ENCODE measurements at places on chromosomes 13 and 19.

DNA sequence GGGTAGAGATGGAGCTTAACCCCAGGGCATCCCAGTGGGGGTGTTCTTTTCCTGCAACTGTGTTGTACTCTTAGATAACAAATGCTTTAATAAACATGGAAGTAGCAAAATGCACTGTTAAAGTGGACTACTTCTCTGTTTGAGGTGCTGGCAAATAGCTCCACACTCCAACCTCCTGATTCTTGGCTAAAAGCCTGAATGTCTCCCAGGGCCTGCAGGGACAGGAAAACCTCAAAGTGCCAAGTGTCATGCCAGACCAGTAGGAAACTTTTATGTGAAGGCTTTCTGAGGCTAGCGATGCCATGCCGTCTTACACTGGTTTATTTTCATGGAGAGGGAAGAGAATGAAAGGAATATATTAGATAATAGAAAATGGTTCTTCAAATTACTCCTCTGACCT, 6.8 kb downstream of the FREM2 start:
- no peak for DNase-seq

GRCh38 chr13:113092776-113093579, 12.6 kb upstream of the F7 start:
- DNase-seq = no peak

GRCh38 chr13:60227158-60227557, 63.4 kb upstream of the DIAPH3 start:
- DNase-seq = no peak

- DNase-seq = no peak
Measured at GRCh38 chr13:106038752-106039151, 496.7 kb downstream of the EFNB2 start.

- DNase-seq = no peak
Measured at GRCh38 chr19:39052846-39053245, 20.5 kb upstream of the FBXO27 start.

DNA sequence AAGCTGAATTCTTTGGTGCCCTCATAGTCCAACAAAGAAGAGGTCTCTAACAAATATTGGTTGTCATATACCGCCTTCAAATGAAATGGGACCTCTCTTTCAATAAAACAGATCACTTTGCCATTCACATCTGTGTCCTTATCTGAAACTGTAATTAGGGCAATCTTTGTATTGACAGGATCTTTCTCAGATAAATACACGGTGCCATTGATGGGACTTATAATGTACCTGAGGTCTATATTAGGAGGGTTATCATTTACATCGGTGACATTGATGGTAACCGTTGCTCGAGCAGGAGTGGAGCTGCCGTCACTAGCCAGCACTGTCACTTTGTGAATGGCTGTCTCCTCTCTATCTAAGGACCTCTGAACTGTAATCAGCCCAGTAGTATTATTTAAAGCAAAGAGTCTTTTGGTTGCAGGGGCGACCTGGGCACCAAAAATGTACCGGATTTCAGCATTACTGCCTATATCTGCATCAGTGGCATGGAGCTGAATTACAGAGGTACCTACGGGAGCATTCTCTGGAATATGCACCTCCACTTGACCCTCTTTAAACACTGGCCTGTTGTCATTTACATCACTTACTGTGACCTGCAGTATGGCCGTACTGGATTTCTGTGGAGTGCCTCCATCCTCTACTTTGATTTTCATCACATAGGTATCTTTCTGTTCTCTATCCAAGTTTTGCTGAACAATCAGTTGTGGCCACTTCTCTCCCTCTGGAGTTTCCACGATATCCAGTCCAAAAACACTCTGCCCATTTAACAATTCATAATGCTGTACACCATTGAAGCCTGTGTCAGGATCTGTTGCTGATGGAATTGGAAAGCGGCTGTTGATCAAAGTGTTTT, 2.8 kb downstream of the PCDH9 start:
- DNase-seq = no peak

GRCh38 chr13:98606296-98606695, 29.4 kb upstream of the STK24 start:
- DNase-seq = no peak

DNA sequence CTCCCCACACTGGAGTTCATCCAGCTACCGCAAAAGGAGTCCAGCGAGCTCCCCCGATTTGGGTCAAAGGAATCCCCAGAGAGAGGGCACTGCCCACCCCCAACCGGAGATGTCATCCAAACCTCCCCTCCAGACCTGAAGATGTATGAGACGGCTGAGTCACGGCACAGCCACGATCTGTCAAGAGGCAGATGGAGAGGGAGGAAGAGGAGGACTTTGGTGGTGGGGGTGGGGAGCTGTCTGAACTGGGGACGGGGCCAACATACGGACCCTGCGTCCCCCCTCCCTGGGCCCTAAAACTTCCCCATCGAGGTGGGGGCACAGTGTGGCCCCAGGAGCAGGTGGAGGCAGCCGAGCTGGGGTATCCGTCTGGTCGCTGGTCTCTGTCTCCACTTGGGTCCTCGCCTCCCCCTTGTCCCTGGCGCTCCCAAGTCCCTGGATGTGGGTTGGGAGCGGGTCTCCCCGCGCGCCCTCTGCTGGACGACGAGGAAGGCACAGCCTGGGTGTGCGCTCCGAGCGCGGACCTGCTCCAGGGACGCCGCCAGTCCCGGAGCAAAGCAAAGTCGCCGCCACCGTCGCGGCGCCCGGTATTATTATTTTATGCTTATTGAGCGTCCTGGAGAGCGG, 3.8 kb downstream of the PDE4A start:
- peak; percentile 49 for DNase-seq

DNA sequence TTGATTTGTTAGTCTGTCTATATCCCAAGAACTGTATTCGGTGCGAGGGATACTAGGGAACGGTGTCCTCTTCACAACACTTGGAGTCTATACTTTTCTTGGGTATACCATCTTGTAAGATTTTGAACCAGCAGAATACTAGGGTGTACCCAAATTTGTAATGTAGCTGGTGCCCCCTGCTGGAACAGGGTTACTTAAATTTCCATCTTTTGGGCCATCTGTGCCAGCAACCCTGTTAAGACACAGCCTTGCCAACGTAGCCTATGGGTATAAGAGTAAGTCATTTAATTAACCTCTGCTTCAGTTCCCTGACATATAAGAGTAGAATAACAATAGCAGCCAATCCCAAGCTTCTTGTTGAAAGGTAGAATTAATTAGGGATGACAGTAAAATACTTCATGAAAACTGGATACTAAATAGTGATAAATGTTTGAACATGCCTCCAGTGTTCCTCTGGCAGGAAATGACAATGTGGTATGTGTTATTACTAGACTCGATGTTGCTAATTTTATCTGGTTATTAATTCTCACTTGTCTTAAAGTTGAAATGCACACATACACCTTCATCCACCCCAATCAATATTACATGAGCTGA, 607.6 kb downstream of the FGF9 start:
- DNase-seq = peak; percentile 52

DNA sequence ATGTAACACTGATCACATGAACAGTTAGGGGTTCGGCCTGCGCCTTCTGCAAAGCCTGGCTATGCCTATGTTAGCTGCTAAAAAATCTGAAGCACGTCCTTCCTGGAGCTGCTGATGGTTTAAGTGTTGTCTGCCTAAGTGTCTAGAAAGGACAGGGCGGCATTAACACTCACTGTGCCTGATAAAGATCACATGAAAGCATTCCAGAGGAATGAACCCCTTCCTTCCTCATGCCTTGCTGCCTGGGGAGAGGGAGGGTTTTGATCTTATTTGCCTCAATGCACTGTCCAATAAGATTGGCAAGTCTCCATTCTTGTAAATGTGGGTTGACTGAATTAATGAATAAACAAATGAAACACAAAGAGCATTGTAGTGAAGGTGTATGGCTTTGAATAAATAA, 5.2 kb downstream of the DOCK9 start:
- DNase-seq = no peak

GRCh38 chr13:96179309-96179708, 89.4 kb downstream of the HS6ST3 start:
- no peak for DNase-seq

DNA sequence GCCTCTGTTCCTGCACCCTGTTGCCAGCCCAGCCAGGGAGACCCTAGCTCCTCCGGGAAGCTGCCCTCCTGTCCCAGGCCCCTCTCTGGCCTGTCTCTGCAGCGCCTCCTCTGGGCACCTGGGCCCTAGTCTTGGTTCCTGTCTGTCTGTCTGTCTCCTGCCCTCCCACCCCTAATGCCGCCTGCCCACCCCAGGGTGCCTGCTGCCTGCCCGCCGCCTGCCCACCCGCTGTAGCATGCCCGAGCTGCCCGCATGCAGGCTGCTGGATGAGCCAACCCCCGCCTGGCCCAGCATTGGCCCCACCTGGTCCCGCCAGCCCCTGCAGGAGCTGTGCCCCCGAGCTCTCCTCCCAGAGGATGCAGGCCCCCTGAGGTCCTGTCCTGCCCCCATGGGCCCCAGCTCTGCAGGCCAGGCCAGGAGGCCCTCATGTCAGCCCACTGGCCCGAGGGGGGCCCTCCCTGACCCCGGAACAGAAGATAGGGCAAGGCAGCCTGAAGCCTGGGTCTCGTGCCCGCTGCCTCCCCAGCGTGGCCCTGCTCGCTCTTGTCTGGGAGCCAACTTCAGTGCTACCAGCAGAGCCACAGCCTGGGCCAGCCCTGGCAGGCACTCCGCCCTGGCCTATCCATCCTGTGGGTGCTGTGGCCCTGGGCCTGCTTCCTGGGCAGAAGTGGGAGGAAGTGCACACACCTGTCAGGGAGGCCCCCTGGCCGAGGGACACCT, 5.2 kb downstream of the MAP2K7 start:
- DNase-seq = no peak

DNA sequence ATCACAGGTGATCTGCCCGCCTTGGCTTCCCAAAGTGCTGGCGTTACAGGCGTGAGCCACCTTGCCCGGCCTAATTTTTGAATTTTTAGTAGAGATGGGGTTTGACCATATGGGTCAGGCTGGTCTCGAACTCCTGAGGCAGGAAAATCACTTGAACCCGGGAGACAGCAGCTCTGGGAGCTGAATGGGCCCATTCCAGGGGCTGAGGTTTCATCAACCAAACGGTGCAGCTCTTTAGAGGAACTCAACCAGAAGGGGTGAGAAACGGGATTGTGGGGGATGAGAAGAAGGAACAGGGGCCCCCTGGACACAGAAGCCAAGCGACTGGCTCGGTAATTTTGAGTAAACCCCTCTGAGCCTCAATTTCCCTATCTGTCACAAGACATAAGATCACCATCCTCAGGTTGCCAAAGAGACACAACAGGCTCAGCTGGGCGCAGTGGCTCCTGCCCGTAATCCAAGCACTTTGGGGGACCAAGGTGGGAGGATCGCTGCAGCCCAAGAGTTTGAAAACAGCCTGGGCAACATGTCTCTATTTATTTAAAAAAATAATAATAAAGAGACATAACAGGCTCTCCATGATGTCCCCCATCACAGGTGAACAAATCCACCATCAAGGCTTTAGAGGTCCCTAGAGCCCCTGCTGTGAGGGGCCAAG, 562 bp downstream of the IQCN start:
- DNase-seq = no peak

- no peak for DNase-seq
Measured at GRCh38 chr19:8831832-8832131, 322 bp downstream of the ZNF558 start.

DNA sequence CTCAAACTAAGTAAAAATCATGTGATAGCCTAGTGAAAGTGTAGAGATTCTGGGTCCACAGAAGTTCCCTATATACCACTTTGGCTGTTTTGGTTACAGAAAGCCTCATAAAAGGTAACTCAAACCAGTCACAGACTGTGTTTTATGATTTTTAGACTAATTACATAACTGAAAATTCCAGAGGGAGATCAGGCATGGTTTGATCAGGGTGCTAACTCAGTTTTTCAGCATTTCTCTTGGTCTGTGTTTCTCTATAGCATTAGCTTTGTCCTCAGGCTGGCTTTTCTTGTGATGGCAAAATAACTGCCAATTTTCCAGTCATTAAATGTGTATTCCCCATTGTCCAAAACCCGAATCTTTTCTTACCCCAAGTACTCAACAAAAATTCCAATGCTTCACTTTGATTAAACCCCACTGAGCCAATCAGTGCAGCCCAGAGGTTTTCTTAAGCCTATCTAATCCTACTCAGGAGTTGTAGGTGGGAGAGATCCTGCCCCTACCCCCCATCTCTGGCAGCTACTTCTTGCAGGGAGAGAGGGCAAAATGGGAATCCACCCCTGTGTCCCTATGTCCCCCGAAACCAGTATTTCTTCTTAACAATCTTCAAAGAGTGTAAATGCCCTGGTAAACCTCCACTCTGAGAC, 8.6 kb upstream of the FXYD3 start:
- DNase-seq = no peak

DNA sequence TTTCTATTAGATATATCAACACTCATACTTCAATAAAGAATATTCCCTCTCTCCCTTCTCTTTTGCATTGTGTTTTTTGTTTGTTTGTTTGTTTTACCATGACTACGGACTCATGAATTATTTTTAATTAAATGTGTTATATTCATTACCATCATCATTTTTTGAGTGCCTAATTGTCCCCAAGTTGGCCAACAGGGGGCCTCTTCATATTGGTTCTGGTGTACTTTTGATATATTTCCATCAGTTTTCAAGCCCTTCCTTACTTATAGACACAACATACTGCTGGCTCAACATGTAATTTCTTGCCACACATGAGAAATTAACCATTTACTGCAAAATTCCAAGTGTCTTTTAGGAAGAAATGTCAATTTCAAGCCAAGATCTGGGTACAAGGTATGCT, 54.5 kb upstream of the GPC6 start:
- no peak for DNase-seq

- peak; percentile 61 for DNase-seq
Measured at GRCh38 chr19:11887611-11888531, at the start of gene ZNF69. Gene ZNF69 (plus strand): TSS chr19:11887782. CDS start chr19:11887924, 142 bp downstream.

- no peak for DNase-seq
Measured at GRCh38 chr13:79382545-79383275, 23.3 kb downstream of the RBM26 start.

GRCh38 chr19:34503531-34504272, 22.1 kb downstream of the WTIP start:
- DNase-seq = no peak

DNA sequence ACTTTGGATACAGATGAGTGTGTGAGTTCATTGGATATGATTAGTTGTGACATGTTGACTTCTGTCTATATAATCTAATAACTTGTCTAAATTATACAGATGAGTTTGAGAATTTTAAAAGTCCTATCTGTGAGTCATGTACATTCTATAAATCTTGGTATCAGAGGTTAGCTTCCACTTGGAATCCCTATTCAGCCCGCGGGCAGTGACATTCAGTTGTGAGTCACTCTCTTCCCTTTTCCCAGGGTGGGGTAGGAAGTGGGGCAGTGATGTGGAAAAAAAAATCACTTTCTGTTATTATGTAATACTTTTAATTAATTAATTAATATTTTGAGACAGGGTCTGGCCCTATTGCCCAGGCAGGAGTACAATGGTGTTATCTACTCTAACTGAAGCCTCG, 33.0 kb upstream of the ZNF808 start:
- DNase-seq = no peak

Measured in stimulated activated CD4-positive, alpha-beta T cell treated with anti-CD3 and anti-CD28 coated beads, Interleukin-4, amount 100 ng/mL, for 4 hours (primary cell).